ENCODE measurements at places on chromosomes 3 and 15. TPM values are rescaled to one million over a fixed set of nuclear protein-coding genes. Genes with fewer than 3 reads are reported as not detected.
A peak's percentile ranks its signal among the peaks of the same experiment; 100 is the strongest.

- DNase-seq: no peak
Observed at GRCh38 chr15:87082581-87082980, 1002.9 kb downstream of the AGBL1 start.

GRCh38 chr3:64290864-64291263, 65.6 kb upstream of the PRICKLE2 start:
- peak; percentile 11 for DNase-seq

GRCh38 chr3:4426782-4427344, 40.2 kb downstream of the SUMF1 start:
- DNase-seq: peak; percentile 91

GRCh38 chr3:14821151-14821550, 2.4 kb downstream of the FGD5 start:
- no peak for DNase-seq

DNA sequence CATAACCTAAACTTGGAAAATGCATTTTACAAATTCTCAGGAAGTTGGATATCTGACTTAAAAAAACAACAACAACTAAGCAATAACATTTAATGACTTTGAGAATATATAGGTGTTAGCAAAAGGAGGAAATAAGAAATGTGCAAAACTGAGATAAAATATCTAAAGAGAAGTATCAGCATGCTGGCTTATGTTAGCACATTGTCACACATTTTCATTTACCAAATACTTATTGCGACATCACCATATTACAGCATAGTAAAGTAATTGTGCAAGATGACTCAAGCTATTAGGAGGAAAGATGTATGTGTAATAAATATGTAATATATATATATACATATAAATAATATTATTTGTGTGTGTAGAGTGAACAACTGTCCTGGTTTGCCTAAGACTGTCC, 9.2 kb downstream of the PTX3 start:
- peak; percentile 28 for DNase-seq

DNA sequence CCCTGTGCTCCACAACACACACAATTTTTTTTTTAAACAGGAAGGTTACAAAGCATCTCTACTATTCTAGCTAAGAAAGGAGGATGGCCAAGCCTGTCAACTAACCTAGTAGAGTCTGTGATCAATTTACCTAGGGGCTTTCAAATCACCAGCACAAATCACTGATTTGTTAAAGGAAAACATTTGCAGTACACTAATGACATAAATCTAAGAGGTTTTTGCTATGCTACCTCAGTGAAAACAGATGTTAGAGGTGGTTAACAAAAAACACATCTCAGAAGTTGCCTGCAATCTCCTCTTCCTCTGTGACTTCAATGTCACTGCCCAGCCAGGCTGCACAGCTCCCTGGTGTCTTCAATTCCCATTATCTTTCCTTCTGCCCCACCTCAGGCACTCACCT, 72.0 kb downstream of the RAD18 start:
- no peak for DNase-seq

- DNase-seq: no peak
Observed at GRCh38 chr3:123907720-123908119, 23.6 kb upstream of the MYLK start.

DNA sequence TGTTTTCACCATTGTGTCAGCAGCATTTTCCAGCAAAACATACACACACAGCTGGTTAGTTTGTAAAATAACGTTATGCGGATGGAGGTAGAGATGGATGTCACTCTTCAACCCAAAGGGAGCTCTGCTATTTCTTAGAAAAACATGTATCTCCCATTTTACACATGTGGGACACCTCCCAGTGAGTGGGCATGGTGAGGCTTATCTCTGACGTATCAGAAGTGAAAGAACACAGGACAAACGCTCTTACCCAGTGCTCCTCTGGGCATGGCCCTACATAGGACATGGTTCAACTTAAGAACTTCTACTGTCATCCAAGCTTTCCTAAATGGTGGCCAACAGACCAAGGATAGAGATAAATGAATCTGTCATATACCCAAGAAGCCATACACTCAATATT, 2.1 kb downstream of the FAM240A start:
- no peak for DNase-seq

- no peak for DNase-seq
Observed at GRCh38 chr15:38627689-38628277, 63.2 kb upstream of the RASGRP1 start.

DNA sequence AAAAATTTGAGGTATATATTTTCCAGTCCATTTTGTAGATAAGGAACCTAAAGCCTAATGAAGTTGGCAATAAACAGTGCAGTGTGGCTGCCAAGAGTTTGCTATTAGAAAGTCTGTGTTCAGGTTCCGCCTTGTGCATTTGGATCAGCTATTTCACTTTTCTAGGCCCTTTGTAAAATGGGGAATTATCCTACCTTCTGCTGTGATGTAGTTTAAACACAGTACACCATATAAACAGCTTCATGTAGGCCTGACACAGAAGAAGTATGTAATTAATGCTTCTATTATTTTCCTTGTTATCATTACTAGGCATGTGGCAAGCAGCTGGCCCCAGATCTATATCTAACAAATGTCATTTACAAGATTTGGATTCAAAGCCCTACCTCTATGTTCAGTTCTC, 456.3 kb downstream of the GABRG3 start:
- DNase-seq: no peak

- no peak for DNase-seq
Observed at GRCh38 chr15:28921919-28922706, 36.3 kb downstream of the APBA2 start.

- DNase-seq: no peak
Observed at GRCh38 chr3:153042088-153042487, 119.9 kb upstream of the RAP2B start.

GRCh38 chr15:84840741-84841429, 23.7 kb downstream of the ALPK3 start:
- DNase-seq: peak; percentile 93

DNA sequence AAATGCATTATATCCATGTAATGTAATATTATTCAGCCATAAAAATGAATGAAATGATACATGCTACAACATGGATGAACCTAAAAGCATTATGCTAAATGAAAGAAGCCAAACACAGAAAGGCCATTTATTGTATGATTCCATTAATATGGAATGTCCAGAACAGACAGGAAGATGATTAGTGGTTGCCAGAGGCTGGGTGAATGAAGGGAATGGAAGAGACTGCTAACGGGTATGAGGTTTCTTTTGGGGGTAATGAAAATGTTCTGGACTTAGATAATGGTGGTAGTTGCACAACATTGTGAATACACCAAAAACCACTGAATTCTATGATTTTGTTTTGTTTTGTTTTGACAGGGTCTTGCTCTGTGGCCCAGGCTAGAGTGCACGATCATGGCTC, 61.6 kb upstream of the MAP4 start:
- DNase-seq: no peak

DNA sequence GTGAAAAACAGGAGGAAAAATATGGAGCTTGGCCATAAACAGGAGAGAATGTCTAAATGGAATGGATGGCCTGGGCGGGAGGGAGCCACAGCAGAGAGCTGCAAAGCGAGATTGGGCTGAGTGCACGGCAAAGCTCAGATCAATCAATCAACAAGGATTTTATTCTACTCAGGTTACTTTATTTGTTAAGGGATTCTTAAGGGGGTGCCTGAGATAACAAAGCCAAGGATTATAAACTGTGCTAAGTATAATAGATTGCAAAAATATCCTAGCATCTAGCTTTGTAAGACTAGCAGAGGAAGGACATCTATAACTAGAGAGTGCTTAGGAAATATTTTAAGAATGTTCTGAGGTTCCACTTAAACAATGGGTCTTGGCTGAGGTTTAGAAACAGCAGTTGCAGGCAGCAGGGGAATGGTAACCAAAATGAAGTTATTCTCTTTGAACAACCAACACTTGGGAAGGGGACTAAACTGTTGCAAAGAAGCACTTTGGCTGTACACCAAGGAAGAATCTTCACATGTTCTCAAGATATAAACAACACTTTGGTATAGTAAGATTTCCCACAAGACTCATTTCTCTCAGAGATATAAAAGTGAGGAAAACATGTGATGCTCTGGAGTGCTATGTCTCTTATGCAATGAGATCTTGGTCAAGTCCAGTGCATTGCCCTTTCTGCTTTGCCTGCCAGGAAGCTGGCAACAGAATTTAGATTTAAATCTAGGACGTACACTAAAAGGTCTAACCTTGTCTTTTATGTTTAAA, 35.5 kb downstream of the TMEM212 start:
- DNase-seq: peak; percentile 89

GRCh38 chr3:31452495-31453106, 80.1 kb upstream of the STT3B start:
- no peak for DNase-seq

GRCh38 chr3:36686516-36686915, 77.8 kb downstream of the DCLK3 start:
- no peak for DNase-seq

DNA sequence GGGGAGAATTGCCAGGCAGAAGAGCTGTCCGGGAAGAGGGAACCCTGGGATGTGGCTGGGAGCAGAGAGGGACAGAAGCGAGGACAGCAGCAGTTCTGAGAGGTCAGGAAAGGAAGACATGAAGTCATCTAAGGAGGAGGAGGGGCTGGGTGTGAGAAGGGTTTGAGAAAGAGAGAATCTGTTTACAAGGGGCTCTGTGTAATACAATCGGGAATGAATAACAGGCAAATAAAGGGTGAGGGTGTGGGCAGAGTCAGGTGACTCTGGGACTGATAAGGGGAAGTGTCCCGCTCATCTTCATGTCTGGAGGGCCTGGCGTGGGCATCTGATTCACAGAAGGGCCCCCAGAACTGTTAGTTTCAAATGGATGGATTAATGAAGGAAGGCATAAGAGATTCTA, 191.3 kb downstream of the XXYLT1 start:
- no peak for DNase-seq

- no peak for DNase-seq
Observed at GRCh38 chr15:90818251-90819210, 49.9 kb upstream of the FURIN start.

DNA sequence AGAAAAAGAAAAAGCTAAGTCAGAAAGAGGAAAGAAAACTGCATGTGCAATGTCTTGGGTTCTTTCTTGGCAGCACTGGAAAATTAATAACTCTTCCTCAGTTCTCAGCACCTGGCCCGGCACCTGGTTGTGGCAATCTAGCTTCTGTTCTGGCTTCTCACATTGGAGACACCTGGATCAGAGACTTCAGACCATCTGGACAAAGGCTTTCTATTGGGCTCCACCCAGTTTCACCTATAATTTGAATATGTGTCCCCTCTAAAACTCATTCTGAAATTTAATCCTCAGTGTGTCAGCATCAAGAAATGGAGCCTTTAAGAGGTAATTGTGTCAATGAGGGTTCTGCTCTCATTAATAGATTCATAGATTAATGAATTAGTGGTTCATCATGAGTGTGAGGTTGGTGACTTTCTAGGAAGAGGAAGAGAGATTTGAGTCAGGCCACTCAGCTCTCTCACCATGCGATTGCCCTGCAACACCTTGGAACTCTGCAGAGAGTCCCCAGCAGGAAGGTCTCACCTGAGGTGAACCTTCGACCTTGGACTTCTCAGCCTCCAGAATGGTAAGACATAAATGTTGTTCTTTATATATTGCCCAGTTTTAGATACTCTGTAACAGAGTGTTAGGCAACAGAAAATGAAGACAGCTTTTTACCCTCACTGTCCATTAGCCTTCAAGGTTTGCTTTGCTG, 679.9 kb downstream of the NTRK3 start:
- DNase-seq: no peak

The ESYT3 gene
- 1.2 TPM for total RNA-seq

The CFAP91 gene
- 0.52 TPM for total RNA-seq

The GXYLT2 gene
- total RNA-seq: 1.0 TPM

The AADAC gene
- 0.17 TPM for total RNA-seq

The IQCH gene
- total RNA-seq: 14.0 TPM

The CD80 gene
- total RNA-seq: not detected

The TWF2 gene
- 174 TPM for total RNA-seq

The CFAP100 gene
- not detected for total RNA-seq

The FBXO40 gene
- total RNA-seq: not detected

The ZPLD1 gene
- 74.8 TPM for total RNA-seq

The RAB43 gene
- 38.3 TPM for total RNA-seq

Data from renal cortical epithelial cell (primary cell).